T-cell (primary cell): ENCODE measurements at places on chromosomes 4 and X.

DNA sequence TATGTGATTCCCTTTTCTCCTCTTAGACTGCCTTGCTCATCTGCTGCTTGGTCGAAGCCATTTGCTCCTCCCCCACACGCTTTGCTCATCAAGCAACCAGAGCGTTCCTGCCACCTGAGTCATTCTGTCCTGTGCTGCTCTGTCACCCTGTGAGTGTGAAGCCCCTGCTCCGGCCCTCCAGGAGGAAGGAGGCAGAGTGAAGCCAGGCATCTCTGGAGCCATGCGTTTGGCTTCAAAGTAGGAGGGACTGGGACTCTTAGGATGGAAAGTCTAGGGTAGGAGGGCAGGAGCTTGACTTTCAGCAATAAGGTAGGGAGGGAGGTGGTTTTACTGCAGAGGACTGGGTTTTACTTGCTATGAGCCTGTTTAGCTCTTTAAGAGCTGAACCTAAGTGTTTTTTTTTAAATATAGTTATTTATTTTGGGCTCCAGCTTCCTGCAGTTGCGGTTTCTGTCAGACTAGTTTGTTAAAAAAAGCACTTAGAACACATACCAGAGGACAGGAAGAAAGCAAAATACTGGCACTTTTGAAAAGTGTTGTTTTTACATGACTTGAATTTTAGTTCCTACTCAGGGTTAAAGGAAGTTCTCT lies 63.6 kb downstream of the SPINK2 start:
- H3K4me1 ChIP-seq = peaks cover 26% of the 10 kb centered on the region
- H3K27me3 ChIP-seq = no peaks in the 10 kb centered on the region
- peak overlapping the region; percentile 39 for H3K4me3 ChIP-seq

DNA sequence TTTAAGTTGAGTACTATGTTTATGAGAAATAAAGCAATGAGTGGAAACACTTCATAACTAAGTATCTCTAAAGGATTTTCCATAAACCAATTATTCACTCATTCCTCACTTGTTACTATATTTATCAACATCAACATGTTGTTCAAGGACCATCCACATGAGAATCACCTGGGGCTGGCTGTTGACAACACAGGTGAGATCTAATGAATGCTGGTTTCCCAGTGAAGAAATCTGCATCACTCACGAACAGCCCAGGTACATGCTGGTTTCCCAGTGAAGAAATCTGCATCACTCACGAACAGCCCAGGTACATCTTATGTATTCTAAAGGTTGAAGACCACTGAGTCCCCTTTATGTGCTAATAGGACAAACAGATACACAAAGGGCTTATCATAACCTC lies 32.5 kb downstream of the TSPAN5 start:
- DNase-seq = no peak
- H3K4me3 ChIP-seq = no peak overlapping the region
- no peaks in the 10 kb centered on the region for H3K27me3 ChIP-seq

- no peak overlapping the region for H3K27ac ChIP-seq
- H3K27me3 ChIP-seq = no peaks in the 10 kb centered on the region
- H3K4me3 ChIP-seq = no peak overlapping the region
- H3K4me1 ChIP-seq = no peaks in the 10 kb centered on the region
- H3K36me3 ChIP-seq = no peaks in the 10 kb centered on the region
- no peak for DNase-seq
These were observed 1161.9 kb downstream of the PCDH19 start for GRCh38 chrX:99248180-99248579.

GRCh38 chr4:124423160-124423559 lies 289.4 kb downstream of the ANKRD50 start:
- H3K27ac ChIP-seq = no peak overlapping the region
- DNase-seq = no peak
- no peaks in the 10 kb centered on the region for H3K36me3 ChIP-seq
- no peaks in the 10 kb centered on the region for H3K27me3 ChIP-seq

DNA sequence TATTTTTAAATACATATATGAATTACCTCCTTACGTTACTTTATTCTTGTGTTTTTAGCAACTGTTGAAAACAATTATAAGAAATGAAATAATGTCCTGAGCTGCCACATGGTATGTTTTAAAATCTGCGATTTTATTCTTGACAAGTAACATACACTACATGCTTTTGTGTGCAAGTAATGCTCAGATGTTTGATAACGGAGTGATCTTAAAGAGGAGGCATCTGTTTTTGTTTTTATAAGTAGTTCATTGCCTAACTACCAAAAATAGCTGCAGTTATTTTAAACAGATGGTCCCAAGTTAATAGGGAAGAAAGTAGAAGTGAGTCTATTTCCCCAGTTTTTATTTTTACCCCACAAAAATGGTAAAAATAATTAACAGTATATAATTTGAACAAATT lies 55.2 kb downstream of the GAB1 start:
- no peaks in the 10 kb centered on the region for H3K36me3 ChIP-seq
- DNase-seq = no peak
- peaks cover 5% of the 10 kb centered on the region for H3K27me3 ChIP-seq
- H3K4me3 ChIP-seq = no peak overlapping the region
- H3K4me1 ChIP-seq = no peaks in the 10 kb centered on the region

GRCh38 chr4:99755223-99755944 lies 61.2 kb upstream of the DAPP1 start:
- no peak overlapping the region for H3K4me3 ChIP-seq
- DNase-seq = no peak
- no peaks in the 10 kb centered on the region for H3K4me1 ChIP-seq
- no peaks in the 10 kb centered on the region for H3K27me3 ChIP-seq
- no peak overlapping the region for H3K27ac ChIP-seq
- no peaks in the 10 kb centered on the region for H3K36me3 ChIP-seq

DNA sequence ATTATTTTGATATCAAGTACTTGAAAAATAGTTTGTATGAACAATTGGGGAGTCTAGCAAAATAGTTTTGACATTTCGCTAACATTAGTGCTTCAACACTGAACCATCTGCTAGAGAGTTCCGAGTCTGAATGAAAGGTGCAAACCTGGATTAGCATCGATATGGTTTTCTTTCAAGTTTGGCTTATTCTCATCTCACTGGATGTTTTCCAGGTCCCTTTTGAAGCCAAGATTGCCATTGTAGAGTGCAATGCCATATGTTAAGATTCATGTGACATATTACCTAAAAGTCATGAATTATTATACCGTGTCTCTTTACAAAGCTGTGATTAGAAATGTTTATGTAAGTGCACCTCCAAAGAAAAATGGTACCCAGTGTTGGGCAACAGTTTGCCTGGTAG lies 36.8 kb upstream of the NAA11 start:
- H3K4me3 ChIP-seq = no peak overlapping the region
- DNase-seq = no peak
- no peaks in the 10 kb centered on the region for H3K4me1 ChIP-seq

DNA sequence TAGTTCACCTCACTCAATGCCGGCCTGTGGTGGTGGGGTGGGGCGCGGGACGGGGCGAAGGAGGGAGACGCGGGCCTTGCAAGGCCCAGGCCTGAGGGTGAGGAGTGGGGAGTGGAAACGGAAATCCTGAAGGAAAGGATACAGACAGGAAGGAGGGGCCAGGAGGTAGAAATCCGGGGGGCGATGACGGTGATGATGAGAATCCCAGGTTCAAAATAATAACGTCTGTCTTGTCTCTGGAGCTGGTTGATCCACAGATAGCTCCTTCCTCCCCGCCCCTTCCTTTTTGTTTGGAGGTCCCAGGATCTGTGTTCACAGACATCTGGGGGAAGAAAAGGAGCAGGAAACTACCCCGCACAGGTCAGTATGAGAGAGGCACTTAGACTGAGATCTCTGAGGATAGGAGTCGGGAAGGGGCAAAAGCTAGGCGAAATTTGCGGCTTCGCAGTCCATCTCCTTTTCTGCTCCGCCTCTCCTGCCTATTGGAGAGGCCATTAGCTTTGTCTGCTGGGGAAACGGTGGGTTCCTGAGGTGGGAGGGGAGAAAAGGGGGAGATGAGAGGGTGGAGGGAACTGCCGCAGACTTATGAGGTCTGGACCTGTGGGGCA lies 746 bp downstream of the TCEAL7 start:
- no peaks in the 10 kb centered on the region for H3K4me1 ChIP-seq
- DNase-seq = no peak
- H3K27me3 ChIP-seq = peaks cover 2% of the 10 kb centered on the region
- H3K4me3 ChIP-seq = no peak overlapping the region
- H3K36me3 ChIP-seq = no peaks in the 10 kb centered on the region
- H3K27ac ChIP-seq = no peak overlapping the region

- H3K27ac ChIP-seq = no peak overlapping the region
- H3K4me3 ChIP-seq = no peak overlapping the region
- no peaks in the 10 kb centered on the region for H3K27me3 ChIP-seq
- DNase-seq = no peak
These were observed 47.4 kb downstream of the TMPRSS11E start for GRCh38 chr4:68494688-68495087.

DNA sequence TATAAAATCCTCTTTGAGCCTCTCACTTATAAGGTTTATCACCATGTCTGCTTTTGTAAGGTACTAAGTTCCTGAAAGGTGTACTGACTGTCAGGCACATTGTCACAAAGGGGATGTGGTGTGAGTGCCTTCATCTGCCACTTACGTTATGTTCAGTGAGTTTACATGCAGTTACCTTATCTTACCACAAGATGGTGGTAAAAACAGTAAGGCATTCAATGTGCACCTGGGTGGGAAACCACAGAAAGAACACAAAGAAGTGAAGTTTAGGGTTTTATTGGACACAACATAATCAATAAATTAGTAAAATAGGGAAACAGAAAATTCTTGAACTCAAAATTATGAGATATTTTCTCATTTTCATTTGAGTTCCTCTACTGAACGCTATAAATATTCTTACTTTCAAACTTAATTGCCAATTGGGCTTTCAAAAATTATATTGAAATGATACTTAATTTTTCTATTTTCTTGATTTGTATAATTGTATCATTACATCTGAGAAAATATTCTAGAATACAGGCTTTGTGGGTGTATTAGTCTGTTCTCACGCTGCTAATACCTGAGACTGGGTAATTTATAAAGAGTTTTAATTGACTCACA lies 650.8 kb downstream of the PCDH7 start:
- no peak overlapping the region for H3K27ac ChIP-seq
- no peaks in the 10 kb centered on the region for H3K4me1 ChIP-seq
- H3K27me3 ChIP-seq = no peaks in the 10 kb centered on the region
- H3K4me3 ChIP-seq = no peak overlapping the region
- no peaks in the 10 kb centered on the region for H3K36me3 ChIP-seq

GRCh38 chrX:38662640-38663039 lies 101.3 kb downstream of the TSPAN7 start:
- no peak overlapping the region for H3K4me3 ChIP-seq
- H3K27me3 ChIP-seq = no peaks in the 10 kb centered on the region
- H3K36me3 ChIP-seq = no peaks in the 10 kb centered on the region
- H3K4me1 ChIP-seq = no peaks in the 10 kb centered on the region

- no peaks in the 10 kb centered on the region for H3K36me3 ChIP-seq
- no peak for DNase-seq
- no peak overlapping the region for H3K4me3 ChIP-seq
- no peaks in the 10 kb centered on the region for H3K27me3 ChIP-seq
These were observed 12.5 kb upstream of the PLK4 start for GRCh38 chr4:127868196-127868595.

DNA sequence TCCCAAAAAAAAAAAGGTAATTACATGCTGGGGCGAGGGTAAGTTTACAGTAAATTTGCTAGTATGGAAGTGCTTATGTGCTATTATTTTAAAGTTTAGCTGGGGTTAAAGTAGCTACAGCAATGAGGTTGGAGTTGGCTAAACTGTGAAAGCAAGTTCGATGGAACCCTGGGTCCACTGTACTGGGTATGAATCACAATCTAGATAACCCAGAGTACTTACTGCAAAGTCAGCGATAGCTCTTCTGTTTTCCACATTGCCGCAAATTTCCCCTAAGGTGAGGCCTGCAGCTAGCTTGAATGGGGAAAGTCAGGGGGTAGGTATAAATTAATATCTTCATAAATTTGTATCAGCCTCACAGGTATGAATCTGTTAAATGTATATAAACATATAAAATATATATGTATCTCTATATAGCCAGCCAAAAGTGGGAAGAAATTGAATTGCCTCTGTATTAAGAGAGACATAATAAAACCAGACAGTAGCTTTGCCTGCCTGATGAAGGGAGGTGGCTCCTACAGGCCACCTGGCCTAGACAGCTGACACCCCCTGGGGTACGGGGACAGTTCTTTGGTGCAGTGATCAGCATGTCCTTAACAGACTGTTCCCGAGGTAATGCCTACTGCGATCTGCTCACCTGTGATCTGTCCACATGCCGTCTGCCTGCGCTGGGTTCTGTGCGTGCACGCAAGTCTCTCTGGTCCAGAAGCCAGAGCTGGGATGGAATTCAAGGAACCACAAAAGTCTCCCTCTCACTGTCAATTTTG lies 30.6 kb downstream of the CLRN2 start:
- H3K4me1 ChIP-seq = no peaks in the 10 kb centered on the region
- no peaks in the 10 kb centered on the region for H3K36me3 ChIP-seq
- H3K4me3 ChIP-seq = no peak overlapping the region
- no peaks in the 10 kb centered on the region for H3K27me3 ChIP-seq
- H3K27ac ChIP-seq = no peak overlapping the region

- no peaks in the 10 kb centered on the region for H3K27me3 ChIP-seq
- no peak overlapping the region for H3K27ac ChIP-seq
- H3K4me3 ChIP-seq = no peak overlapping the region
- no peaks in the 10 kb centered on the region for H3K4me1 ChIP-seq
These were observed 34.1 kb upstream of the RPS6KA3 start for GRCh38 chrX:20300822-20301221.

DNA sequence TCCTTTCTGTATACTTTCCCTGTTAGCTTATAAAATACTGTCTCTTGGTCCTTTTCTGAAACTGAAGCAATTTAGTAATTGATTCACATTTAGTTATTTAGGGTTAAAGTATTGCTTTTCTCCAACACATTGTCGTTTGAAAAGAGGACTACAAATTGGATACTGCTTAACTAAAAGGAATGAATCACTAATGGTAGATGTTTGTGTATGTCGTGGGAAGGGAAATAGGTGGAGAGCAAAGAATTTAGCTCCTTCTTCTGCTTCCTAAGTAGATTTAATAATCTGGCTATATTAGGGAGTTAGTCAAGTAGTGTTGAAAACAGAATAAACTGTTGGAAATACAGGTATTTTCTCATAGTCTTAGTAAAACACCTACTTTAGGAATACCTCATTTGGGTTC lies 27.9 kb downstream of the SLAIN2 start:
- peaks cover 3% of the 10 kb centered on the region for H3K4me1 ChIP-seq
- H3K27me3 ChIP-seq = no peaks in the 10 kb centered on the region
- no peaks in the 10 kb centered on the region for H3K36me3 ChIP-seq
- no peak overlapping the region for H3K4me3 ChIP-seq
- no peak overlapping the region for H3K27ac ChIP-seq

- no peaks in the 10 kb centered on the region for H3K4me1 ChIP-seq
- DNase-seq = no peak
- no peaks in the 10 kb centered on the region for H3K27me3 ChIP-seq
- H3K4me3 ChIP-seq = no peak overlapping the region
These were observed 39.1 kb downstream of the ANOS1 start for GRCh38 chrX:8692871-8693270.

GRCh38 chr4:87090305-87090704 lies 130.1 kb downstream of the KLHL8 start:
- H3K4me1 ChIP-seq = no peaks in the 10 kb centered on the region
- no peak overlapping the region for H3K4me3 ChIP-seq
- no peak overlapping the region for H3K27ac ChIP-seq
- no peak for DNase-seq
- no peaks in the 10 kb centered on the region for H3K27me3 ChIP-seq
- peaks cover 23% of the 10 kb centered on the region for H3K36me3 ChIP-seq

- H3K27me3 ChIP-seq = peaks cover 6% of the 10 kb centered on the region
- no peak overlapping the region for H3K4me3 ChIP-seq
- no peak overlapping the region for H3K27ac ChIP-seq
- peaks cover 3% of the 10 kb centered on the region for H3K4me1 ChIP-seq
- H3K36me3 ChIP-seq = no peaks in the 10 kb centered on the region
- no peak for DNase-seq
These were observed 3.8 kb downstream of the SGMS2 start for GRCh38 chr4:107828315-107829090.

- no peaks in the 10 kb centered on the region for H3K36me3 ChIP-seq
- H3K4me1 ChIP-seq = peaks cover 2% of the 10 kb centered on the region
- DNase-seq = no peak
- no peak overlapping the region for H3K27ac ChIP-seq
- no peaks in the 10 kb centered on the region for H3K27me3 ChIP-seq
- no peak overlapping the region for H3K4me3 ChIP-seq
These were observed 16.3 kb downstream of the AMBN start for GRCh38 chr4:70608324-70608723.
